ENCODE measurements at places on chromosomes 2 and 18.

DNA sequence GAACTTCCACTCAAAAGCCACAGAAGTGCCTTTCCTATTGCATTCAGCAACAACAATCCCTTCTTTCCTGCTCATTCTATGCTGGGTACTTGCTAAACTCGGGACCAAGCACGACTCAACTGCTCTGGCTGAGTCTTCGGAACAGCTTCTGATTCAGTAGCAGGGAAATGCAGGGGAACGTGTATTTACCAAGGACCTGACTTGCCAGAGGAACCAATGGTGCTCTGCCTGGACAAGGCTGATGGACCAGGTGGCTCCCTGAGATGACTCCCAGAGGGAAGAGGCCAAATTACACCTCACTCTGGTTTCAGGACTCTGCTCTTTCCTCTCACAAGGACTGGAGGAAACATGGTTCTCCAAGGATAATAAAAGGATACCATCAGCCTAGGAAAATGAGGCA lies 12.2 kb downstream of the CXCR2 start:
- no peak for DNase-seq

DNA sequence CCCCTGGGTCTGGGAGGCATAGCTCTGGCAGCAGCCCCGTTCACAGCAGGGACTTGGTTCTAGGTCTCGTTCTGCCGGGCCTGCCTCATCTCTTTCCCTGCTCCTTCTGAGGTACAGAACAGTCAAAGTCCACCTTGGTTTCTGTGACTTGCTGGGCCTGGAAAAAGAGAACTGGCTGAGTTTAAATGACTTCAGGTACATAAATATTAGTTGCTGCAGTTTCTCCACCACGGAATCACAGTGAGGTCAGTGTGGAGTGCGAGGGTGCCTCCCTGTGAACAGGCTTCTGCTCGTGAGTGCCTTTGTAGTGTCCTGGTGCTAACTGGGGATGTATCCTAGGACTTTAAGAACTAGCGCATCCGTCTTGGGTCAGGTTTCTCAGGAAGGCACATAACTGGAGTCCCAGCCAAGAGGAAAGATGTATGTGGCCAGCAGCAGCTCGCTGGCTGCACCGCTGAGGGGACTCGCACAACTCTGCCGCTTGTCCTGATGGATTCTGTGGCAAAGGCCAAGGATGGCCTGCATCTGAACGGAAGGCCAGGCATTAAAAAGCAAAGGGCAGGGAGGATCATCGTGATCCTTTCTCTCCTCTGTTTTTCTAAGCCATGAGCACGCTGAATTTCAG lies 188.6 kb downstream of the SH3RF3 start:
- DNase-seq: no peak

DNA sequence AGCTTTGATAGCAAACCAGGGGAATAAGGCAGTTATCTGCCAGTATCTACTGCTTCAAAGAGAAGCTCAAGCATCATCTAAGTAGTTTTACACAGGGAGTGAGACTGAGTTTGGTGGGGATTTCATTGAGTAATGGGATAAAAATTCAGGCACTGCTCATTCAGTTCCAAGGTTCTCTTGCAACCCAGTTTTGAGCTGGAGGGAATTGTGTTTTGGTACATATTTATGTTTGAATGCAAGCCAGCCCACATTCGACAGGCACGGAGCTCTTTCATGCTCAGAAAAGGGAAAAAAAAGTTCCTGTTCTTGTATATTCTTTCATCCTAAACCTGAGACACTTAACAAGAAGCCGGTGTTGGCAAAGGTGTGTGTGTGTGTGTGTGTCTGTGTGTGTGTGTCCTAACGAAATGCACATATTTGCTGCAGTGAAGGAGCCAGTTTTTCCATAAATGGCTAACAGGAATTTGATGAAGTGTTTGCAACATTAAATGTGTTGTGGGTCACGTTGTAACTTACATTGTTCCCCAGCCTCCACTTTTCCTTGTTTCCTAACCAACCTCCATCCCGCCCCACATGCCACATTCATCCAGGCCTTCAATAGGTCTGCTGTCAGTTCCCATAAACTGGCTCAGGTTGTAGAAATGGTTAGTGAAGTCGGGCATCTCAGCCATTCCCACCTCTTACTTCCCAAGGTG lies 311.1 kb downstream of the TXNL1 start:
- DNase-seq: no peak

- no peak for DNase-seq
Measured at GRCh38 chr2:203875471-203875870, 7.9 kb downstream of the CTLA4 start.

DNA sequence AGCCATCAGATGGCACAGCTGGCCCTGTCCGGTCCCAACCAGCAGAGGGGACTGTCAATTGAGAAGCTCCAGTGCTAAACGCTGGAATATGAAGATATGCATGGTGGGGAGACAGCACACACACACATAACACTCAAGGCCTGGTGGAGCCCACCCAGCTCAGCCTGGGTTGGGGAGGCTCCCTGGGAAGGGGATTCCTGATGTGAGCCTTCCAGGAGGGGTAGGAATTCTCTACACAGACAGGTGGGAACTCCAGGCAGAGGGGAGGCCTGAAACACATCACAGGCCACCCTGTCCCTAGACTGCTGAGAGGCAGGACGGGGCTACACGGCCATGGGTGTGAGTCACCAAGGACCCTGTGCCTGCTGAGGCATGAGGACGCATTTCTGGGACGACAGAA lies 49.4 kb upstream of the SH3RF3 start:
- no peak for DNase-seq

DNA sequence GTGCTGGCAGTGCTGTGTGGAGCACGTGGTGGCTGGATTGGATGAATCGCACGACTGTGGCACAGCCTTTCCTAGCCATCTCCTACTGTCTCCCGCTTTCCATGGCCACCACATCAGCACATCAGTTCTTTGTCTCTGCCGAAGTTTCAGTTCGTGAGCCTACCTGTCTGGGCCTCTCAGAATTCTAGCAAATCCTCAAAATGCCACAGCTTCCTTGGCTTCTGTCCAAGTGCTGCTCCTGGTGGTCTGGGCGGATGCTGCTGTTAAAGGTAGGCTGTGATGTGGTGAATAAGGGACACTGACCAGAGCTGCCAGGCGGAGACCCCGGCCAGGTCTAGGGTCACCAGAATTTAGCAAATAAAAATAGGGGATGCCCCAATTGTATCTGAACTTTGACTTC lies 237.4 kb downstream of the LPIN1 start:
- DNase-seq: no peak

DNA sequence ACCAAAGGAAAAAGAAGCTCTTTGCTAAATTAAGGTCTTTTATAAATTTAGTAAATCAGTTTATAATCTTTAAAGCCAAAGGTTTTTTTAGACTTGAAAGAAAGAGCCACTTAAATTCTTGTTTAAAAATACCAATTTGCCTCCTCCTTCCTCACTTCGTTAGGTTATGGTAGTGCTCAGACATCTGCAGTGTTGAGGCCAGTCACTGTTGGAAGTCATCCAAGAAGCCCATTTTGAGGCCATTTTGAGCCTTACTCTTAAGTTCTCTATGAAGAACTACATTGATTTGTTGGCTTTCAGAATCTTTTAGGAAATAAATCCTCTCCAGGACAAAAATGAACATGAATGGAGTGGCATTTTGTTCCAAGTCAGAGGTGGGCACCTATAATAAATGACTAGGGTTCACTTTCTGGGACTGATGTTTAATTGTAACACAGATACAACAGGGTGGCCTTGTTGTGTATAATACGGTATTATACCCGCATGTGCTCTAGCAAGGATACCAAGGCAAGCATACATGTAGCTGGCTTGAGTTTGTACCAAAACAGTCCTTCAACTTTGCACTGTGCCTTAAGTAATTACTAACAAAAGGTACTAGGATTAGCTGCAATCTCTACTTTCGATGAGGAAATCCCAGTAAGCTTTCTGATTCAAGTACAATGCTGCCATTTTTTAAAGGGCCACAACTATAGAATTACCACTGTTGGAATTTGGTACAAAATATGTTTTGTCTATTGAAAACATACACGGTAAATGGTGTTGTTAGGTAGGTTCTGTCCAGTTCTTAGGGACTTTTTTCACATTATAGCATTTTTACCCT lies 22.8 kb downstream of the SLC66A3 start:
- no peak for DNase-seq

DNA sequence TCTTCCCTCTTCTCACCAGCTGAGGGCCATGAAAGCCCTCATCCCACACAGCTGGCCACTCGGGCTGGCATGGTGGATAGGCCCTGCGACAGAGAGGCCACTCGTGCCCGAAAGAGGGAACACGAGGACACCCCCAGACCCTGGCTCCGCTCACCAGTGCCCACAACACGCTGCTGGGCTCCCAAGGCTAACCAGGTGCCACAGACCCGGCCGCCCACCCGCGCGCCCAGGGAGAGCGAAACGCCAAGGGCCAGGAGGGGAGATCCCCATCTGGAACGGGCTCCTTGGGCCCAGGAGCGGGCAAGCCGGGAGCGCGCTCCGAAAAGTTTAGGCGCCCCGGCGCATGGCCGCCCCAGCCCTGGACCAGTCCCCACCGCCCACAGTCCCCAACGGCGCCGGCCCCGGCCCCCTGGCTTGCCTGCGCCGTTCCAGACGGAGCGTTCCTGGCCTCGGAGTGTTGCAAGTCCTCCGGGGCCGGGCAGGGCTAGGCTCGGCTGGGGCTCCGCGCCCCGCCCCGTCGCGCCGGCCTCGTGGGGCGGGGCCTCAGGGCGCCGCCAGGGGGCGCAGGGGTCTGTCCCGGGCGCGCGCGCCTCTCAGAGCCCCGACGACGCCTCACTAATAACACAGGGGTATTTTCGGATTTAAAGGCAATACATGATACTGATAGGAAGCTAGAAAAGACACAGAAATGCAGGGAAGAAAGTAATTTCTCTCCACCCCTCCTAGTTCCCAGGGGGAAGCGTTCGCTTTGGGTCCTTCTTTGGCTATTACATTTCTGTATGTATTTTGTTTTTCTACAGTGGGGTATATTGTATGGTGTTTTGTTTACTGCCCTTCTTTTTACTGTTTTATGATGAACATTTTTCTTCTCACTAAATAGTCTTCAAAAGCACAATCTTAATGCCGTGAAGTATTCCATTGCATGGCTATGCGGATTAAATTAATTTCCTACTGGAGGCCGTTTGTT lies at the start of gene TMBIM1:
TMBIM1 (minus strand) TSS at position 456 of the 967 bp plus-strand sequence. CDS start 10,362 bp downstream, outside the sequence.
- peak; percentile 73 for DNase-seq

DNA sequence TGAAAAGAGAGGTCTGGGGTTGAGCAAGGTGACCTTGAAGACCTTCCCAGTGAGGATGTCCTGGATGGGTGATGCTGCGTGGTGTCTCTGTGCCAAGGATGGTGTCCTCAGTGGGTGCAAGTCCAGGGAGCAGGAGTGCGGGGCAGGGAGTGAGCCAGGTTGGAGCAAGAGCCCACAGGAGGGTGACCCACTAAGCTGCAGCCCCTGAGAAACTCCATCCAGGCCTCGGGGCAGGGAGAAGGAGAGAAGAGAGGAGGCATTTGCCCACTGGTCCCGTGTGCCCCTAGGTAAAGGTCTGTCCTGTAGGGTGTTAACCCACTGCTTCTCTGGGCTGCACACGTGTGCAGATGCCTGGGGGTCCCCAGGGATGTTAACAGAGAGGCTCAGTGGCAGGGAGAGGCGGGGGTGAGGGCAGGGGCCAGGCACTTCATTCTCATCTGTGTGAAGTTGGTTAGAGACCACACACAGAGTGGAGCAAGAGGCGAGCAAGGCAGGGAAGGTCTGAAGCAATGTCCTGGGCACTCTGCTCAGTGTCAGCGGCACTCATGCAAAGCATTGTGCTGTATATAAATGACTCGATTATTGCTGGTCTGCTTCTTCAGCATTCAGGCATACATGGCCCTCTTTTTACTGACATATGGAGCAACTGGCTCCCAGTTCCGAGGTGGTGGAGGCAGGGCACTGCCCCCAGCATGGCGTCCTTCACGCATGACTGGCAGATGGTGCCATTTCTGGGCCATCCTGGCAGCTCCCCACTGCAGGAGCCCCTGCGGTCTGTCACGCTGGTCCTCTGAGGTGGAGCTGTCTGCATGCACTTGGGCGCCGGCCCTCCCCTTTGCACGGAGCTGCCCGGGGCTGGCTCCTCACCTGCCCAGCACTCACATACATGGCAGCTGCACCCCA lies 117.2 kb upstream of the HS6ST1 start:
- DNase-seq: no peak

DNA sequence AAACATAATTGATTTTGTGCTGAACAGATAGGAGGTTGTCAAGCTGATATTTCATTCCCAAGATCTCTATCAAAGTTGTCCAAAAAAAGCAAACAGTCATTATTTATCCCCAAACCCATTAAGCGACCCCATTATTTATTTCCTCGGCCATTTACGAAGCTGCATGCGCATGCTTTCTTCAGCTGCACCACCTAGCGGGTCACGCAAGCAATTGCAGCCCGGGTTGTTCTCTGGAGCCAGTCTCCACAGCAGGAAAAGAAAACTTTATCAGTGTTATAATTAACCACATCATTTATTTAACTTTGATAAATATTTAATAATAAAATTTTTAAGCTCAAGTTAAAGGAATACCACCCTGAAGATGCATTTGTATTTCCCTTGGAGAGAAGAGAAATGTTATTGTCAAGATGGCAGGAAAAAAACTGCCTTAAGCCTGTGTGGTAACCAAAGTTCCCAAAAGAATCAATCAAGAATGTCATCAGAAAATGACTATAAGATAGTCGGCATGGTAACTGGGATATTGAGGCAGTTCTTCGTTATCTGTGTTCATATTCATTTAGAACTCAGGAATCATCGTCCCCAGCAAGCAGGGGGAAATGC lies 304.7 kb downstream of the FBXO15 start:
- DNase-seq: peak; percentile 3

- DNase-seq: no peak
Measured at GRCh38 chr2:223618172-223619035, 16.2 kb upstream of the SCG2 start.

Measured in activated T-helper 9 cell treated with anti-CD3 and anti-CD28 coated beads, Interleukin-2, amount 50 U/mL, for 16 hours (primary cell).